Activated CD4-positive, alpha-beta T cell treated with anti-CD3 and anti-CD28 coated beads, Interleukin-2, amount 10 ng/mL, durations not matched to agents 7 days and 5 days (primary cell): ENCODE measurements at places on chromosomes 7 and 10. TPM values are rescaled to one million over a fixed set of nuclear protein-coding genes. Genes with fewer than 3 reads are reported as not detected.

GRCh38 chr7:87507446-87507845 lies 32.0 kb upstream of the ABCB4 start:
- H3K4me3 ChIP-seq, result no peak overlapping the region
- H3K27me3 ChIP-seq, result no peaks in the 10 kb centered on the region
- no peak for DNase-seq
- H3K36me3 ChIP-seq, result no peaks in the 10 kb centered on the region
- H3K4me1 ChIP-seq, result peaks cover 22% of the 10 kb centered on the region

- H3K36me3 ChIP-seq, result peaks cover 70% of the 10 kb centered on the region
- H3K27me3 ChIP-seq, result no peaks in the 10 kb centered on the region
- H3K4me3 ChIP-seq, result no peak overlapping the region
Measured at GRCh38 chr7:158646766-158647474, 57.7 kb downstream of the NCAPG2 start.

GRCh38 chr7:150335108-150335773 lies 6.2 kb downstream of the RARRES2 start:
- H3K4me1 ChIP-seq, result no peaks in the 10 kb centered on the region
- no peak for DNase-seq
- no peak overlapping the region for H3K27ac ChIP-seq
- no peak overlapping the region for H3K4me3 ChIP-seq
- peaks cover 4% of the 10 kb centered on the region for H3K27me3 ChIP-seq

GRCh38 chr7:121945480-121946236 lies 72.7 kb downstream of the PTPRZ1 start:
- no peaks in the 10 kb centered on the region for H3K36me3 ChIP-seq
- H3K27ac ChIP-seq, result no peak overlapping the region
- no peaks in the 10 kb centered on the region for H3K27me3 ChIP-seq
- no peak for DNase-seq

- H3K27me3 ChIP-seq, result no peaks in the 10 kb centered on the region
- no peaks in the 10 kb centered on the region for H3K36me3 ChIP-seq
- no peaks in the 10 kb centered on the region for H3K4me1 ChIP-seq
- H3K4me3 ChIP-seq, result no peak overlapping the region
- no peak for DNase-seq
- no peak overlapping the region for H3K27ac ChIP-seq
Measured at GRCh38 chr7:72275382-72276070, 136.6 kb downstream of the CALN1 start.

- no peak overlapping the region for H3K4me3 ChIP-seq
- no peaks in the 10 kb centered on the region for H3K27me3 ChIP-seq
- peaks cover 43% of the 10 kb centered on the region for H3K36me3 ChIP-seq
- DNase-seq, result no peak
Measured at GRCh38 chr7:92632791-92633190, 42.6 kb upstream of the FAM133B start.

NPC1L1 gene
- not detected for total RNA-seq

CPA2 gene
- not detected for total RNA-seq
